Aorta (tissue), 5 donors: ENCODE measurements at places on chromosomes 12 and 14.
A peak's percentile ranks its signal among the peaks of the same experiment; 100 is the strongest.

DNA sequence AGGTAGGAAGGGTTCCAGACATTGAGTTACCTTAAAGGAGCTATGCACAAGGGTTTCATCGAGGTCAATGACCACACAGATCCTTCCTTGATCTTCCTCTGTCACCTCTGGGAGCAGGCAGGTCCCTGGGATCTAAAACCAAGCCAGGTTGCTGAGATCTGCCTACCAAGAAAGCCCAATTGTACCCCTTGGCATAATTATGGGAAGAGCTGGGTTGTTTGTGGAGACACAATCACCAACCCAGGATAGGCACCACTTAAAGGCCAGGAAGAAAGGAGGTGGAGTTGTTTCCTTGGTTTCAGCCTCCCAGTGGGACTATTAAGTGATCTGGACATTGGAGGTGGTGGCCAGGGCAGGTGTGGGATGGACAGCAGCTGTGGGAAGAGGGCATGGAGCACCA, 8.4 kb upstream of the AVIL start:
- DNase-seq = no peak

- DNase-seq = no peak
Measured at GRCh38 chr12:57740656-57741412, 2.3 kb upstream of the AGAP2 start.

GRCh38 chr12:54463034-54463433, 10.4 kb downstream of the GTSF1 start:
- DNase-seq = no peak

DNA sequence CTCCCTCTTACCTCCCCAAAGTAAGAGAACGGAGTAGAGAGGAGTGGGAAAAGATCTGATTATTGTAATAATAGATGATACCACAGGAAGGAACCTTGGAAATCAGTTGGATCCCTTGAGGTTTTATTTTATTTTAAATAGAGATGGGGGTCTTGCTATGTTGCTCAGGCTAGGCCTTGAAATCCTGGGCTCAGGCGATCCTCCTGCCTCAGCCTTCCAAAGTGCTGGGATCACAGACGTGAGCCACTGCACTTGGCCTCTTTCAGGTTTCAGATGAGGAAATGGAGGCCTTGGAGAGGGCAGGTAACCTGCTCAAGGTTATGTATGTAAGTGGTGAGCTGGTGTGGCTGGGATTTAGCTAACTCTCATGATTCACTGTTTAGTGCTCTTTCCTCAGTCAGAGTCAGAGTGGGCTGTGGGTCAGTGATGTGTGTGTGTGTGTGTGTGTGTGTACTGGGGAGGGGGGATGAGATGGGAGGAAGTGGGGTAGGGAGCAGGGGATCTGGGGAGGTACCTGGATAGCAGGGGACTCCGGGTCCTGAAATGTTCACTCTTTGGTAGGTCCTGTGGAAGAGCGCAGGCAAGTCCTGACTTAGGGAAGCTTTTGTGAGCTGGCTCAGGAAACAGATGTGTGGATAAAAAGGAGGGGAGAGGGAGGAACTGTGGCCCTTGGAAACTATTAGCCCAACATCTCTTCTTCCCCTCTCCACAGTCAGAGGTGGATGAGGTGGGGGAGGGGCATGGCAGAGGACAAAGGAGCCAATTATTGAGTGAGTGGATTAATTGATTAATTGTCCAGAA, 4.7 kb upstream of the CISTR start:
- DNase-seq = no peak

DNA sequence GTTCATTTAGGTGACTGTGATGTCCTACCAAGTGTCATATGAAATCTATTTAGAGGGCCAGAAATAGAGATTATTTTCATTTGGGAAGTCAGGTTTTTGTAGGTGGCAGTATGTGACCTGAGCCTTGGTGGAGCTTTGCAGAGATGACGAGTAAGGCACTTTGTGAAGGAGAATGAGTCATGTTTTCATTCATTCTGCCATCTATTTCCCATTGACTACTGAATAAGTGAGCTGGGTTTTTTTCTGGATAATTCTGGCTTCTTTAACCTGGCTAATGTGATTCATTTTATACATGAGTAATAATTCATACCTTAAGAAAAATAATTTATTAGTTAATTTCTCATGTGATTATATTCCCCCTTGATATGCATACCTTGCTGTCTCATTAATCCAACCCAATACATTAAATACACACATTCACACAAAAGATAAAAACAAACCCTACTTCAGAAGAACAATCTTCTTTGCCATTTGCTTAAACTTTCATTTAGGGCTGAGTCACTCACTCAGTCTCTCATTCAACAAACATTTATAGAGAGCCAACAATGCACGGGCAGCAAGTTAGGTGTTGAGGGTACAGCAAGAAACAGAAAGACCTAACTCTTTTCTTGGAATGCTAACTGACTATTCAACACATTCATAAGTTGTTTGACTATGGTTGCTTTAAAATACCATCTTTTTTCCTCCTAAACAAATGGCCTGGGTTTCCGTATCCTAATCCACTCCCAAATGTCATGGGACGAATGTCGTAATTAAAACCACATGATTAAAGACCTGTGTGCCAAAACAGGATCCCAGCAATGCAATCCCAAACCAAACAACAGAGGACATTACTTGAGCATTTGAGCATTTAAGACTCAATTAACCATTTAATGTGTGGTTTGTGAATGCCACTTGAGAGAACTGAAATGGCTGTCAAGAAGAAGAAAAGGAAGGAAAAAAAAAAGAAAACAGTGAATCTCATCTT, 78.0 kb downstream of the KITLG start:
- no peak for DNase-seq

DNA sequence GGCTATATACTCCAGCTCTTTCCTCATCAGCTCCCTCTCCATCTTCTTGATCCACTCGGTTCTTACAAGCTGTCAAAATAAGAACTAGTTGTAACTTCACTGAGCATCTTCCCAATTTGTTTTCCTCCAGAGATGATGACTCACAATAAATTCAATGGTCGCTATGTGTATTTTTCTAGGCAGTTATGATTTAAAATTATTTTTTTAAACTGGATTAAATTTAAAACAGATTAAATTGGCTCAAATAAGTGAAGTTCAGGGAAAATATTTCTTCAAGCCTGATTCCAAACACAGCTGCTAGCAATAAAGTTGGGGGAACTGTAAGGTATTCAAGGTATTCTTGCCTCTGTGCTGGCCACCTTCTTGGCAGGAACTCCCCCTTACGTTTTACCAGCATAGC, 717.7 kb upstream of the USP15 start:
- DNase-seq = no peak

DNA sequence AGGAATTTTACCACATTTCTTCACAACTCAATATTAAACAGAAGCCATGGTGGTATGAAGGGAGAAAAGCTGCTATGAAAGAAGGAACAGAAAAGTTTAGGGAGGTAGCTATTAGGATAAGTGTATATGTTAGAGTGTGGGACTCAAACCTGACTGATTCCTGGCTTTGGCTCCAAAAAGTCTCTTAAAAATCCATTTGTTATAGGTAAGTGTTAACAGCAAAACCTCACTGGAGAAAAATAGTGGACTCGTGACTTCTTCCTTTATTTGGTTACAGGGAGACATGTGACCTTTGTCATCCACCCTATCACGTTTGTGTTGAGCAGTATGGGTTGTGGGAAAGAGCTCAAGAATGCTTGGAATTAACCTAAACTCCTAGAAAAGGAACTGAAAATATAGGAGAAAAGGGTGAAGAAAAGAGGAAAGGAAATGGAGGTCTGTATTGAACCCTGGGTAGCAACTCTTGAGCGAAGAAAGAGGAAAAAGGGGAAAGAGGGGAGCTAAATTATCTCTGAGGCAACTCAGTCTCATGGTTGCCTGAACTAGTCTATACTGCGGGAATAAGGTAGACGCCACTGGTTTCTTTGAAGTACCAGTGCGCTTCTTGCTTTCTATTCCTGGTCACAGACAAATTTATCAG, 3.6 kb upstream of the EID3 start:
- no peak for DNase-seq

GRCh38 chr14:23929822-23930294, 23.7 kb upstream of the DHRS4 start:
- DNase-seq = peak; percentile 89

DNA sequence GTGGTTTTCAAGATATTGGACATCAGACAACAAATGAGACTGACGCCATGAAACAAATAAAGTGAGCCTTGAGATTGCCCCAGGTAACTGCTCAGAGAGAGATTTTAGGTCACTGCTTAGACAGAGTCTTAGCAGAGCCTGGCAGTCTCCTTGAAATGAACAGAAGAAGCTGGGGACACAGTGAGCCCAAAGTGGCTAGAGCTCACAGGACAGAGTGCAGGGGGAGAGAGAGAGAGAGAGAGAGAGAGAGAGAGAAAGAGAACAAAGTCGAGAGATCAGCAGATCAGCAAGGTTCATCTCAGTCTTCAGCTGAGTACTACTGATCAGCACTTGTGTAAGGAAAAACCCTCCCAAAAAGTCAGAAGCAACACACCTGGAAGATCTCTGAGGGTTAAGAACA, 147.4 kb downstream of the RMST start:
- no peak for DNase-seq

GRCh38 chr12:8890313-8891085, 23.8 kb upstream of the PHC1 start:
- DNase-seq = no peak

DNA sequence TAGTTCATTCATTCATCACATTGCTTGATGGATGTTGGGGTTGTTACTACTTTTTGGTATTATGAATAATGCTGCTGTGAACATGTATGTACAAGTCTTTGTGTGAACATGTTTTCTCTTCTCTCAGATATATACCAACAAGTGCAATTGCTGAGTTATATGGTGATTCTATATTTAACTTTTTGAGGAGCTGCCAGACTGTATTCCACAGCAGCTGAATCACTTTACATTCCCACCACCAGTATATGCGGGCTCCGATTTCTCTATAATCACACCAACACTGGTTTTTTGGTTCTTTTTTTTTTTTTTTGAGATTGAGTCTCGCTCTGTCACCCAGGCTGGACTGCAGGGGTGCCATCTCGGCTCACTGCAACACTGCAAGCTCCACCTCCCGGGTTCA, 22.2 kb upstream of the PLEKHG6 start:
- DNase-seq = no peak

DNA sequence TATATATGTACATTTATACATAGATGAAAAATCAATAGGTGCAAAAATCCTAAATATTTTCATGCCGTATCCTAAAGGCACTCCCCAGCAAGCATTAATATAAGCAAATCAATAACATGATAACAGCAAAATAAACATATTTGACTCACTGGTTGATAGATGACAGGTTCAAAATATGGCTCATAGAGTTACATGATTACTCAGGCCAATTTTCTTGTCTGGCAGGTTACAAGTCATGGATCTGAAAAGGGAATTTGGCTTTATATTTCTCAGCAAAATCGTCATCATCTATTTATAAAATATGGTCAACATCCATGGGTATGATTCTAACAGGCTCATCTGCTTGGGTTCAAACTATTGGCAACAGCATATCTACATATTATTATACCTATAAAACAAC, 34.9 kb upstream of the SYT1 start:
- no peak for DNase-seq

DNA sequence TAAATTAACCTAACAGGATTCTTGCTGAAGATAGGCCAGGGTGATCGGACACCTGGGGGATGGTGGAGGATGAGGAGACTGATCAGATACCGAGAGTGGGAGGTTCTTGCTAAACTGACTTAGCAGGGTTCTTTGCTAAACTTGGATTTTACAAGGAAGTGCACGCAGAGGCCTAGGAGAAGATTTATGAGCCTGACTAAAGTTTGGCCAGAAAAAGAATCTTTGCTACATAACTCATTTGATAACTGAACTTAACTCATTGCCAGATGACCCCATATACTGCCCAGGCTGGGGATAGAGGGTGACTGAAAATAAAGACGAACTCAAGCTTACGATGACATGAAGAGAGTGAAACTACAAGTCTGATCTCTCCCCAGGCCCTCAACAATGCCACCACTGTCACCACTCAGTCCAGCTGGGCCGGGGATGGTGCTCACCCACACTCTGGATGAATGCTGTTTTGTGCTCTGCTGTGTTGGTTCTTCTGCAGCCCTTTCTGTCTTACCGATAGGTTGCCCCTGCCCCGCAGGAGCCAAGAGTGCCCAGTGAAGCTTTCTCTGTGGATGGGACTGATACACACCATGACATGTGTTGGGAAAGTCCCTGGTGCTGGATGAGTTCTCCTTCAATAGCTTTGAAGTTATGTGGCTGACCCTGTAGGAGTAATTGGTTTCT, 29.0 kb downstream of the PPFIBP1 start:
- no peak for DNase-seq

DNA sequence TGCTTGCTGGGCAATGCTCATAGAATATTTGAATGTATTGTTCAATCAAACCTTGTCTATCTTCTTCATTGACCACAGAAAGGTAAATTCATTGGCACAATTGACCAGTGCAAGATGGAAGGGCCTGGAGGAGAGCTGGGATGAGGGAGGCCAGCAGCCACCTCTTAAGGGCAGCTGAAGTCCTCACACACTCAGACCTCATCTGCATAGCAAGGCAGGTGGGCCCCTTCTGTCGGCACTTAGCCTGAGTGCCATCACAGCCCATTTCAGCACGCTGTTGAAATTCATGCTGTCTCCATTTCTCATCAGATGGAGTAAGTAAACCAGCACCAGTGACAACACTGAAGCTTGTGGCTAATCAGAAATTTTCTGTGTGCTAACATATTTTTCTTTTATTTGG, 25.4 kb upstream of the HMGA2 start:
- DNase-seq = no peak

GRCh38 chr12:54388237-54389133, 4.0 kb upstream of the ZNF385A start:
- DNase-seq = peak; percentile 52

GRCh38 chr14:26444822-26445221, 153.0 kb downstream of the NOVA1 start:
- no peak for DNase-seq

- no peak for DNase-seq
Measured at GRCh38 chr12:89551747-89552146, 25.9 kb upstream of the POC1B start.

GRCh38 chr12:53564278-53564677, 57.0 kb upstream of the NPFF start:
- no peak for DNase-seq

- DNase-seq = no peak
Measured at GRCh38 chr12:31119803-31120211, 46.1 kb downstream of the DDX11 start.

- DNase-seq = no peak
Measured at GRCh38 chr12:116384175-116384574, 106.7 kb upstream of the MED13L start.

GRCh38 chr12:243381-243780, 19.3 kb downstream of the SLC6A13 start:
- DNase-seq = no peak

- no peak for DNase-seq
Measured at GRCh38 chr14:39028620-39029019, 74.4 kb downstream of the SEC23A start.

DNA sequence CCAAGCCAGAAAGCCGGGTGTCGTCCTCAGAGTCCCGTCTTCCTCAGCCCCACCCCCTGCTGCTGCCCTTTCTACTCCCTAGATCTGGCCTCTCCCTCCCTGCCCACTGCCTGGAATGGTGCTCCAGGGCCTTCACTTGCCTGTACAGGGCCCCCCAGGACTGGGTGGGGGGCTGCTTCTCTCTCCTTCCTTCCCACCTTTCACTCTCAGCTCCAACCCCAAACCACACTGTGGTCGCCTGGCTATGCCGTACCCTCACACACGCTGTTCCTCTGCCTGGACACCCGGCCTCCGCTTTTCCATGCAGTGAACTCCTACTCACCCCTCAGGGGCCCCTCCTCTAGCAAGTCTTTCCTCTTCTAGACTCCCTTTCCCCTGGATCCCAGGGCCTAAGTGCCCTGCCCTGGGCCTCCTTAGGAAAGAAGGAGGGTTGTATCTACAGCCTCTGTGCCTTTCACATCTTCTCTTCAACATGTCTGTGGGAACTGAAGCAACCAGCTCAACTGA, 25.5 kb upstream of the DIO3 start:
- no peak for DNase-seq

- no peak for DNase-seq
Measured at GRCh38 chr12:24460099-24460498, 488.8 kb downstream of the BCAT1 start.
